Fibroblast of skin of left biceps (primary cell): ENCODE measurements at places on chromosomes 3 and 15.

DNA sequence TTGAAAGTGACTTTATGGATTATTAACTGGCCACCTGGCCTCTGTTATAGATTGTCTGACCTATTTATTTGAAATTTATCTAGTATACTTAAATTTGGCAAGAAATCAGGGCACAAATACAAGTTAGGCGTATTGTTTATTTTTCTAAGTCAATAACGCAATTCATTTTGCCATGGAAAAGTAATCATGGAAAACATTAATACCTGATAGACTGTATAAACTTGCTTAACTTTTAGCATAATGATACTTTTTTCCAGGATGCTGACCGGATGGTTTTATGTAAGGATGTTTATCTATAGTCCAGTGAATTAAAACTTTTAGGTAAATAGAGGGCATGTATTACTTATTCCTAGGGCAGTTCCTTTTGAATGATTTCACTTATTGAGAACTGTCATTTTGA, 20.2 kb downstream of the FNDC3B start:
- no peak for DNase-seq

DNA sequence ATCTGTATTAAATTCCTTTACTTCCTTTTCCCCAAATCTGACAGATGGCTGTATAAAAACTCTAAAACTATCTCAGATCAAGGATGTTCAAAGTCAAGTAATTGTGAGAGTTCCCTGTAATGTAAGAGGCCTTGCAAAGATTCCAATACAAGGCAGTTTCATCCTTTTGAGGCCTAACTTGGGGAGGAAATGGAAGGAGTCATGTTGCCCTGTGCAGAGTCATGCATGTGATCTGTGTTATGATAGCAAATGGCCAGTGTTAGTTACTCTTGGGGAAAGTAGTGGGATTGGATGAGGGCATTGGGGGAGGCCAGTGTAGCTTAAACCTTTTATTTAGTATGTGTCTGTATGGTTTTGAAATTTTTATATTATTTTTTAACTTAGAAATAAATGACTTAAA, 23.7 kb upstream of the FBXL22 start:
- DNase-seq = no peak

DNA sequence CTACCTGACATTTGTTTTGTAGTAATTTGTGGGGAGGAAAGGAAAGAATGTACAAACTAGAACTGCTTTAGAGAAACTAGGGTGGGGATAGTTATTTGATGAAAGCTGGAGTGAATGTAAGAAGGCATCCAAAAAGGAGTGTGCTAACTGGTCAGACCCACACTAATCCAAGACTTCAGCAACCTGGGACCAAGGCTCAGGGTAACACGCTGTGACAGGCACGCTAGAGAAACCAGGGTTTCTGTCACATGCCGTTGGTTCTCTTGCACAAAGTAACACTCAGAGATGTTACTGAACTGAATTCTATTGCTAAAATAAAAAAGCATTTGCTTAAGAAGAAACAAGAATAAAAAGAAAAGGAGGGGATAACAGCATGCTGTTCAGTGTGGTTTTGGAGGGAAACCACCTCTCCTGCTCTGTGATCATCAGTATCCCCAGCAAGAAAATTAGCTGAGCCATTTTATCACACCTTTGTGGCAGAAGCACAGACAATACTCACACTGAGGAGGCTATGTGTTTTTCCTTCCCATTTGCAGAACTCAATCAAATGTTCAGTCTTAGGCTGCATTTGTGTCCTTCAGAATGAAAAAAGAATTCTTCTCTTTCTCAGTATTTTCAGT, 2.8 kb upstream of the CCDC80 start:
- DNase-seq = no peak

DNA sequence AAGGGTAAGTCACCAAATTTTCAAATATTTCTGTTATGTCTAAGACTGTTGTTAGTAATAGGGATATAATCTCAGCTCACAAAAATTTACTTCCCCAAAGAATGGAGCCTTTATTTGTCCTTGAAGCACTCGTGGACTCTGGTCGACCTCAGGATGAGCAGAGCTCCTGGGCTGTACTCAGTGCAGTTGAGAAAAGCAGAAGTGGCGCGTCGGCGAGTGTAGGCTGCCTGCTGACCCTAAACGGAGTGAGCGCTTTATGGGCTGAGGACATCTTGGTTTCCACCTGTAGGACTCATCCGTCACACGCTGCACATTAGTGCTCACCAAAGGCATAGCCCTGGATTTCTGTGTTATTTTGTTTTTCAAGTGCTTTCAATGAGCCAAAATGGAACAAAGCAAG, 11.0 kb downstream of the GABRA5 start:
- no peak for DNase-seq

- DNase-seq = no peak
These were observed 15.5 kb downstream of the ACAA1 start for GRCh38 chr3:38121451-38121831.

DNA sequence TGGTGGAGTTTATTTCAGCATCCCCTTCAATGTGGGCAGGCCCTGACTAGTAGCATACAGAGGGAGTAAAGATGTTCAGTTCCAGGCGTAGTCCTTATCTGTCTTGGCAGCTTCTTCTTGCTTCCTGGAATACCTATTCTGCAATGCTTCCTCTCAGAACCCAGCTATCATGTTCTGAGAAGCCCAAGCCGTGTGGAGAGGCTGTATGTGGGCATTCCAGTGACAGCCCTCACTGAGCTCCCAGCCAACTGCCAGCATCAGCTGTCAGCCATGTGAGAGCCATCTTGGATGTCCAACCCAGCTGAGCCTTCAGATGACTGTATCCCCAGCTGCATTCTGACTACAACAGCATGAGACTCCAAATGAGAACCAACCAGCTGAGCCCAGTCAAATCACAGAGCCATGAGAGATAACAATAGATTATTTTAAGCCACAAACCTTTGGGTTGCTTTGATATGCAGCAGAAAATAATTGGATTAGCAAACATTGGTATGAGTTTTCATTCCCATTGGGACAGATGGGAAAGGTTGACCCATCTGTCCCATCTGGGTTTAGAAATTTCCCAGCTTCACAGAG, 8.4 kb upstream of the CMTM7 start:
- DNase-seq = no peak

DNA sequence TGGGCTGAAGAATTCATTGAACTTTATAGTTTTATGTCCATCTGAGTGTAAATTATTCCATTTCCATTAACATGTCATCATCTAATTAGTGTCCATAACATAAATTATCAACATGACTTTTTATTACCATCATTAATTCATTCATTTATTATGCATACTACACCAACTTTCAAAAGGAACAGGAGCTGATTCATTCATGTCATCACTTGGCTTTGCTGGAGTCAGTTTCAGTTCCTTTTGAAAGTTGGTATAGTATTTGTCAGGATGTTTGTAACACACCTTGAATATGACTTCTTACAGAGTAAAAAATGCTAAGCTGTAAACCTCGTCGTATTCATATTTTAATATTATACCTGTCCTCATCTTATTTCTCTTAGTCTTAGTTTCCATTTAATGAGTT, 298.0 kb upstream of the RBMS3 start:
- DNase-seq = no peak

- no peak for DNase-seq
These were observed 5.6 kb downstream of the CD96 start for GRCh38 chr3:111547631-111548030.

DNA sequence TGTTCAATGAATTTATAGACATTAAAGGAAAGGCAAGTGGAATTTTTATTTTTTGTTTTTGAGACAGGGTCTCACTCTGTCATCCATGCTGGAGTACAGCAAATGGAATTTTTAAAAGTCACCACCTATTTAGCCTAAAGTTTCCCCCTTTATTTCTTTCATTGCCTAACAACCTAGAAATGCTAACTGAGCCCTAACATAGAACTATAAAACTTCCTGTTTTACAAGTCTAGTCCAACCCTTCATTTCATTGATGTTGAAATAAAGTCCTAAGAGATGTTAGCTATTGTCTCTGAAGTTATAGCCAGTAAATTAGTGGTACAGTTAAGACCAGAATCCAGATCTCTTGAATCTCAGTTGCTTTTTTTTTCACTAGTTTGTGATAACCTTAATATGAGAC, 39.0 kb downstream of the MAPK6 start:
- DNase-seq = no peak

DNA sequence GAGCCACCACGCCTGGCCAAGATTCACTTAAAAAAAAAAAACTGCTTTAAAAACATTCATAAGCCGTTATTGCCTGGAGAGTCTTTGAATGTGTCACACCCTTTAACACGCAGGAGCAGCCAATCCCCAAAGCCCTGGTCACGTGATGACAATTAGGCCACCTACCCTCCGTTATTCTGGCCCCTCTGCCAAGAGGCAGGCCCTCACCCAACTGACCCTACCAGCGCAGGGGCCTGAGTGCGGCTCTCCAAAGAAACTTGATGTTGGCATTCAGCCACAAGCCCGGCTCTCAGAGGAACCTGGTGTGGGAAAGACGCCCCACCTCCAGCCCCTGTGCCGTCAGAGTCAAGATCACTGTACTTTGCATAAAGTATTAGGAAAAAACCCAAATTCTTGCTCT, 11.6 kb upstream of the MUC4 start:
- DNase-seq = no peak

DNA sequence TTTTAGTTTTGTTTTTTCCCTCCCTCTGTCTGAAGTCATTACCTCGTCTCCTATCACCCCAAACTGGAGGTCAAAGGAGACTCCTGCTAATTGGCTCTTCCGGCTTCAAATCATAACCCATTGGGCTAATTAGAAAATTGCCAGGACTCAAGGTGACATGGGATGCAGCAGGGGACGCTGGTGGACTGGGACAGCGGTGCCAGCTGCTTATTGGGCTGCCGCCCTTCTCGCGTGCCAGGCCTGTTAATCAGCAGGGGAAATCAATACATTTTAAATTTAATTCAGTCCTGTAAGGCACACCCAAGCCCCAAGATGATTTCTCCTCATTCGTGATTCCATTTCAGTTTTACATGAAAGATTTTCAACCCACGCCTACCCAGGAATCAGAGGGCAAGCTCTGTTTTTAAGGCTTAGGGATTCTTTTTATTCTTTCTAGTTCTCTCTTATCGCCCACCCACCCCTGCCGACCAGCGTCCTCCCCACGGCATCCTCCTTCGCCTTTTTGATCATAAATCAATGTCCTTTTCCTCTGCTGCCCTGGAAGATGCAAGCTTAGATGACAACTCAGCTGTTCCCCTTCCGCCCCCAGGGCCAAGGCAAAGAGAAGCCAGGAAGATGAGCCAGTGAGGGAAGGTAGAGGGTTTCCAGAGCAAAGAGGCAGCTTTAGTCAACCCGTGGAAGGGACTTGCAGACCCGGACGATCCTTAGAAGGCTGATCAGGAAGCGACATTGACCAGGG, 329.6 kb downstream of the UACA start:
- DNase-seq = no peak

DNA sequence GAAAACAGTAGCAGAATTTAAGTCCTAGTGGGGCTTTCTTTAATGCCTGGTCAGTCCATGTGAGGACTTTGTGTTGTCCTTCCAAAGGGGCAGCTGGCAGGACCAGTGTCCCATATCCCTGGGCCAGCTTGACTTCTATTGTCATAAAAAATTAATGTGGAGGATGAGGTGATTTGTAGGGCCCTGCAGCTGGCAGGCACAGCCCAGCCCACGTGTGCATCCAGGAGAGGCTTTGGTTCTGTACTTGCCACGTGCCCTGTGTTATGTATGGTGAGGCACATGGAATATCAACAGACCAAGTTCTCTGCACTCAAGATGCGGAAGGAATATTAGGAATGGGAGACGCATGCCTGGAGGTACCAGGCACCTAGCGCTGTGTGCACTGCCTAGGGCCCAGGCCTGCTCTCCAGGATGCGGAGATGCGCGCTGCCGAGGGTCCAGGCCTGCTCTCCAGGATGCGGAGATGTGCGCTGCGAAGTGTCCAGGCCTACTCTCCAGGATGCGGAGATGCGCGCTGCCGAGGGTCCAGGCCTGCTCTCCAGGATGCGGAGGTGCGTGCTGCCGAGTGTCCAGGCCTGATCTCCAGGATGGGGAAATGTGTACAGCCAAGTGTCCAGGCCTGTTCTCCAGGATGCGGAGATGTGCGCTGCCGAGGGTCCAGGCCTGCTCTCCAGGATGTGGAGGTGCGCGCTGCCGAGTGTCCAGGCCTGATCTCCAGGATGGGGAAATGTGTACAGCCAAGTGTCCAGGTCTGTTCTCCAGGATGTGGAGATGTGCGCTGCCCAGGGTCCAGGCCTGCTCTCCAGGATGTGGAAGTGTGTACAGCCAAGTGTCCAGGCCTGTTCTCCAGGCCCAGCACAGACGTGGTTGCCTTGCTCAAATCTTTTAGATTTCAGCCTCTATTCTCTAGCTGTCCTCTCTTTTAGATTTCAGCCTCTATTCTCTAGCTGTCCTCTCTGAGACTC, 183.3 kb upstream of the ROPN1 start:
- no peak for DNase-seq

DNA sequence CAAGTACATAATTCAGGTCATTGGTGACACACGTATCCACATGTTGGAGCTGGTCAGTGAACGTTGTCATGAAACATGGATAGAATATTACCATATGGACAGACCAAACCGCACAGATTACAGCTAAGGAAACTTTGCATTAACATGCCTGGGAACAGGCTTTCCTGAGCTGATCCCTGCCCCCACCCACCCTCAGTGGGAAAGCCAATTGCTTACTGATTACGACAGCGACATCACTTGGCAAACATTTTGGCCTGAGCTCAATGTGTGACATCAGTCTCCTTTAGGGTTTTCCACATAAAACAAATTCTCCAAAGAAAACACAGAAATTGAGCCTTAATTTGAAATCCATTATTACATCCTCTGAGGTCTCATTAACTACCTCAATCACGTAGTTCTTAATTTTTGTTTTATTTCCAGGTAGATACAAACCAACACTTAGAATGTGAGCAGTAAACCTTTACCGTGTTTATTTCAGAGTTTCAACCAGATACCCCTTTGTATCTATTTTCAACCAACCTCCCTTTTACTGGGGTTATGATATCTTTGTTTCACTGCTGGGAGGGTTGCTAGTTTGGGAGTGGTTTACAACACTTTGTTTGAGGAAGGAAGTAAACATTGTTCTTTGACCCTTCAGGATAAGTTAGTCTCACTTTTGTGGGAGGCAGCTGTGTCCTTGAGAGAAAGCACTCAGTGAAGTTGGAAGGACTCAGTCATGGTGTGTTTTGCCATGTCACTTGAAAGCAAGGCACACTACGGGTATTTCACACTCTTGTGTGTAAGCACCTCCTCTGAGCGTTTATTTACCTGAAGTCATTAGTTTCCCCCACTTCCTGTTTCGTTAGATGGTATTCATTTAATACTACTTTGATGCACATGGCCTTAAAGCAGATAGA, 103.1 kb downstream of the CMSS1 start:
- no peak for DNase-seq

- DNase-seq = no peak
These were observed 401 bp downstream of the RAMAC start for GRCh38 chr15:82986442-82986780.

GRCh38 chr3:5784690-5785089, 597.2 kb downstream of the EDEM1 start:
- no peak for DNase-seq

DNA sequence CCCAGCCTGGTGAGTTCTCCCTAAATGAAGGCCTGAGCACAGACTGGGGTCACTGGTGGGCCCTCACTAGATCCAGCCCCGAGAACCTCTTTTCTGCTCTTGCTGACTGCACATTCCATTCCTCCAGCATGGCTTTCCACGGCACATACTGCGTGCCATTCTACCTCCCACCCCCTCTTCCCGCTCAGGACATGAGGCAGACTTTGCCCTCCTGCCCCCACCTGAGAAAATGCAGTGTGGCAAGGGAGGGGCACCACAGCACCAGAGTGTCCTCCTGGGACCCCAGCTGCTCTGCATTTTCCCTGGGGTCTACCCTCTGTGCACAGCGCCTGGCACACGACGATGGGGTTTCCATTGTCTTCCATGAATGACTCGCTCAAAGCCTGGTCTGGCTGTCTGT, 6.1 kb upstream of the SLCO2A1 start:
- DNase-seq = no peak

GRCh38 chr15:76994001-76994400, 925 bp upstream of the PSTPIP1 start:
- no peak for DNase-seq
